GOT3 (cell line): ENCODE measurements at places on chromosomes 7 and 10.

- no peak for DNase-seq
These were observed 14.5 kb downstream of the ADK start for GRCh38 chr10:74165530-74165901.

- no peak for DNase-seq
These were observed 20.9 kb upstream of the ARHGAP22 start for GRCh38 chr10:48625826-48626134.

- DNase-seq, result no peak
These were observed 28.3 kb downstream of the TBATA start for GRCh38 chr10:70756700-70757360.

DNA sequence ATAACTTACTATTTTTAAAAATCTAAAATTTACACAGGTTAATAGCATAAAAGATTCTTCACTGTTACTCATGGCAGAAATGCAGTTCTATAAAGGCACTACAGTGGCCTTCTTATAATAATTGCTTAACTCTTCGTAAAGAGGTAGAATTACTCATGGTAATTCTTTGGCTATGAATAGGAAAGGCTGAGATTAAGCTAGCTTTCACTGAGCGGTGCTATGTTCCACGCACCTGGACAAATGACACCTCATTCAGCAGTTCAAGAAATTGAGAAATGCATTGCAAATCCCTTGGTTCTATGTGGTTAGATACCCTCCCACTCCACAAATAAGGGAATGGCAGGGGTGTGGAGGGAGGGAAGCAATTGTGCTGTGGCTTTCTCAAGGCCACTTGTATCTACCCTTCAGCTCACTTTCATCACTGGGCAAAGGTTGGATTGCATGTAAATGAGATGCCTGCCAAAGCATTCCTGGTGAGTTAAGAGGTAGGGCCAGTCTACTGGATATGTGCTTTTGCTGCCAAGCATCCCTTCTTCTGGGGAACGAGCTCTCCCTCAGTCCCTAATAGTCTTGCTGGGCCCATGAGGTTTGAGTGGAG lies 210.9 kb downstream of the TEX36 start:
- no peak for DNase-seq

GRCh38 chr7:157889480-157889879 lies 552.7 kb downstream of the DNAJB6 start:
- no peak for DNase-seq

DNA sequence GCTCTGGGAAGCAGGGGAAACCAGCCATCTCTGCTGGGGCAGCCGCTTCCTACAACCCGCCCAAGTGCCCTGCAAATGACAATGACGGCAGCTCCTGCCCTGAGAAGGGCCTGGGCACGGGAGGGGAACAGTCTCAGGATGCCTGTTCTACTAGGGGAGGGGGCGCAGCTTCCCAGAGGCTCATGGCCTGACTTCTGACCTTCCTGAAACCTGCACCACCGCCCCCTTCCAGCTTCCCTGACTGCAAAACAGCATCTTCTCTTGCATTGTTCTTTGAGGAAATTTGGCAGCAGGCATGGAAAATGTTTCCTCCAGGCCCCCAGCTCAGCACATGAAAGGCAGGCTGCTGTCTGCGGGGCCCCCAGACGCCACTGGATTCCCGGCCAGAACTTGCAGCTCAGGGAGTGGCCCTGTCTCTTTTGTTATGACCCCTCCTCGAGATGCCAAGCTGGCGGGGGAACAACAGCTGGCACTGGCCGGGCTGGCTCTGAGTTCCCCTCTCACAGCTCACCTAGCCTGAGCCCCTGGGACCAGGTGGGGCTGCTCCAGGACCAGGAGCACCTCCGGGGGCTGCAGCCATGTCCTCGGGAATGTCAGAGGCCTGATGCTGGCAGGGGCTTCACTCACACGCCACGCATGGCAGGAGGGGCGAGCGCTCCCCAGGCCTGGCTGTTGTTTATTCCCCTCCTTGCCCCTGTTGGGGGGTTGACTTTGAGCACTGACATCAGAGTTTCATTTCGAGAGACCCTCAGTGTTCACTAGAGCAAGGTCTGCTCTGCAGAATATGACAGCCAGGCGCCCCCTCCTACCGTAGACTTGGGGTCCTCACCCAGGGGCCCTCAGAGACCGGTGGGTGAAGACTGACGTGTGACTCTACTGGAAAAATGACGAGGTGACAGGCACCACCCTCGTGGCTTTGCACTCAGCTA lies 62.7 kb downstream of the CALML3 start:
- DNase-seq, result no peak

DNA sequence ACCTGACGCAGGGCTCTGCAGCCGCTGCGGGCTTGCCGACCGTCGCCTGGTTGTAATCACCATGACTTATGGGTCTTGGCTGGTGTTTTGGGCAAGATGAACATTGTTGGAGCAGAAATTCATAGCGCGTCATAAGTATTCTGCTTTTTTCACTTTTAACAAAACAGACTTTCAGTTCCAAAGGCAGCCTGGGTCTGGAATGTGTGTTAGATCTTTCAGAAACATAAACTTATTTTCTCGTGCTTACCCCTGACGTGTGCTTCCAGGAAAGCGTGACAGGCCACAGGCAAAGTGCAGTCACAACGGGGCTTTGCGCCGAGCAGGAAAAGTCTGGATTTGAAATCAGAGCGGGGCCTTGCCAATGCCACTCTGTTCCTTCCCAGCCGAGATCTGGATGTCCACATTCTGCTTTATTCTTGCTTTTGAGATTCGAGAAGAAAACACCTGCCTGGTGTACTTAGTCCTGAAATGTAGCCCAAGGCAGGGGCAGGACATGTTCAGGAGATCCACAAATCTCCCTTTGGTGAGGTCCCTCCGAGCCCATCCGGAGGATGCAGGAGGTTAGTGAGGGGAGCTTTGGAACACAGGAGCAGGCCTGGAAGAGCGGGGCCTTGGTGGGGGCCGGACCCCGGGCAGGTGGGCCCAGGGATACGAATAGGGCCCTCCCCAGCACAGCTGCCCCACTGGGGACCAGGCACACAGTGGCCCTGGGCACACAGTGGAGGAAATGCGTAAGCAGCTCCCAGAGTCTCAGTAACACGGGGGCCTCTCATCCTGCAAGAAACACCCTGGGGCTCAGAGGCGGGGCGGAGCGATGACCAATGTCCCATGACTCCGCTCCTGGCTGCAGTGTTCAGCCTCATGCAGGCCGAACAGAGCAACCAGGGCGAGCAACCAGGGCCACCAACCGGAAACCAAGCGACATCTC lies 49.5 kb upstream of the EBF3 start:
- DNase-seq, result no peak

DNA sequence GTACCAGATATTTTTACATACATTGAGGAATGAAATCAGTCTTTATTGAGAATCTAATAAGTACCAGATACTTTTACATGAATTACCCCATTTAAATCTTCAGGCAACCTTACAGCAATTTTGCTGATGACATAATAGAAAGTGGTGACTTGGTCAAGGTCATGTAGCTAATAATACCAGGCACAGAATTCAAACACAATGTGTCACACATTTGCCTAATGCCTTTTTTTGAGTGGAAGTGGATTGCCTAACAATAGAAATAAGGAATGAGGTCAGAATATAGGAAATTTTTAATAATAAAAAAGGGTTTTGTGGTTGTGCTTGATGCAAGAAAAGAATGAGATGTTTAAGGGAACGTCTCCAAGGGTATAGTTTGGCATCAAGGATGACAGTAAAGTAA lies 466.6 kb upstream of the IGFBP3 start:
- no peak for DNase-seq

DNA sequence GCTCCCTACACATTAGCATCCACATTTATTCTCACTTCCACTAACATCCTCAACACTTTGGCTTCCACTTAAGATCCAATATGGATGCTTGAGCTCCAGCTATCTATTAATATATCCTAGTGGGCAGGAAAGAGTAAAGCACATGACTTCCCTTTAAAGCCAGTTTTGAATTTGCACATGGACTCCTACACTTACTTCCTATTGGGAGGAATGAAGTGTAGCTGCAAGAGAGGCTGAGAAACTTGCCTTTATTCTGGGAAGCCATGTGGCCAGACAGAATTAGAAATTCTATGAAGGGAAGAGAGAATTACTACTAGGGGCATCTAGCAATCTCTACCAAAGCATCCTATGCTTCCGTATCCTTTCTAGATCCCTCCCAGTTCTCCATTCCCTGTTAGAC lies 3.0 kb upstream of the TSPAN14 start:
- DNase-seq, result no peak

- no peak for DNase-seq
These were observed 182.4 kb downstream of the ARHGAP21 start for GRCh38 chr10:24541239-24541753.

- DNase-seq, result no peak
These were observed 113.7 kb upstream of the DIP2C start for GRCh38 chr10:803041-803741.
